Germinal center (tissue), 1 donor: ENCODE measurements at places on chromosomes 3 and 15.

DNA sequence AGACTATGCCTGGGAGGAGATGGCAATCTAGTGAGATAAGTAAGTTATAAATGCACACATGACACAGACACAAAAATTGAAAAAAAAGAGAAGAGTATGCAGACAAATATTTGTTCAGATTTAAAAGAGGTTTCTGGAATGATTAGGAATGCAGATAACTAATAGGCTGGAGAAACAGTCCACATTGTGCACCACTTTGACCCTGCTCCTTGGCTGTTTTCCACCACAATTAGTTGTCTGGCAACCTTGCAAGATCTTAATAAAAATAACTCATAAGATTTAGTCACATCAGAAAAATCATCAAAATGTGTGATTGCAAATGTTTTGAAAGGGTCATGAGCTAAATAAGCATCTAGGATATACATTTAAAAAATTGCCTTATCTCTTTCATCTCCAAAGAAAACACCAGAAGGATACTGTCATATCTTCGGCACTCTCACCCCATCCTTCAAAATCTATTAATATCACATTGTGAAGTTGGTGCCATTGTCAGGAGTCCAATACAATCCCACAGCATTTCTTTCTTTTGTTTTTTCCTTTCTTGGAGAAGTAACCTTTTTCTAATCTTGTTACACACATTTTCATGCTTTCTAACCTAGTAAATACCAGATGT, 153.7 kb upstream of the KCNMB2 start:
- no peak for DNase-seq

- no peak for DNase-seq
These were observed 378.5 kb downstream of the DIPK2A start for GRCh38 chr3:144350125-144350524.

GRCh38 chr3:181025204-181025603, 35.7 kb upstream of the DNAJC19 start:
- no peak for DNase-seq

DNA sequence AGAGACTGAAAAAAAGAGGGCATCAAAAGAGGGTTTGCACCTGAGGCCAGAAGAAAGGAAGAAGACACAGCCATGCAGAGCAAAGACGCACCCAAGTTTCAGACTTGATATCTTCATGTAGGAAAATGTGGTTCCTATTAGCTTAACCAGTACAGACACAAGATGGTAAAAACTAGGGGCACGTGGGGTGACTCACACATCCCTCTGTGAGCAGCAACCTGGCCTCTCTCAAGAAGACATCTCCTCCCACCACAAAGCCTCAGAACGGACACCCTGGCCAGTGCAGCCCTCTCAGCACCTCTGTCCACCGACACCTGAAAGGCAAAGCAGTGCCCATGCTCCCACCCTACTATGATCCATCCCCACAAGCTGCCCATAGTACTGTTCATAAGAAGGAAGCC, 33.3 kb downstream of the GLB1 start:
- DNase-seq = no peak

DNA sequence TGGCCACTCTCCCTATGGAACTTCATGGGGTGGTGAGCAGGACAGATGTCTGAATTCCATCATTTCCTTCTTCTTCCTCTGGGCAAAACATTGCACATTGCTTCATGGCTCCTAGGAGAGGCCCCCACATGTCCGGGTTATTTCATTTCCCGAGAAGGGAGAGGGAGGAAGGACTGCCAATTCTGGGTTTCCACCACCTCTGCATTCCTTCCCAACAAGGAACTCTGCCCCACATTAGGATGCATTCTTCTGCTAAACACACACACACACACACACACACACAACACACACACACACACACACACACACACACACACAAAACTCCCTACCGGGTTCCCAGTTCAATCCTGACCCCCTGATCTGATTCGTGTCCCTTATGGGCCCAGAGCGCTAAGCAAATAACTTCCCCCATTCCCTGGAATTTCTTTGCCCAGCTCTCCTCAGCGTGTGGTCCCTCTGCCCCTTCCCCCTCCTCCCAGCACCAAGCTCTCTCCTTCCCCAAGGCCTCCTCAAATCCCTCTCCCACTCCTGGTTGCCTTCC, 1.9 kb downstream of the RHO start:
- no peak for DNase-seq

DNA sequence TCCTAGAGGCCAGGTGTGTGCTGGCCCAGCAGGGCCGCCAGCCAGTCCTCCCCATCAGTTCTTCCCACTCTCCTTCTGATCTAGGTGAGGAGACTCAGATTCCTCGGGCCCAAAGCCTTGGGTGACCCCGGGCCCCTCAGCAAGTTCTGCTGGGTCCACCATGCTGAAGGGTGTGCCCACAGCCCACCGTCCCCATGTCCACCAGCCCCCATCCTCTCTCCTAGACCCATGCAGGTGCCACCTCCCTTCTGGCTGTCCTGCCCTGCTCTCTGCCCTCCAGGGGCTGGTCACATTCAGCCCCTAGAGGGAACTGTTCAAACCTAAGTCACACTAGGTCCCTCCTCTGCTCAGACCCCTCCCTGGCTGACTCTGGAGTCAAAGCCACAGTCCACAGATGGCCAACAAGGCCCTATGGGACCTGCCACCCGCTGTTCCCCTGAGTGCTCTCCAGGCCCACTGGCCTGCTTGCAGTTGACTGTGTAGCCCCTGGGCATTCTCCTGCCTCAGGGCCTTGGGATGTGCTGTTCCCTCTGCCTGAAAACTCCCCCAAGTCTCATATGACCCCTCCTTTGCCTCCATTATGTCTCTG, 878 bp upstream of the TLR9 start:
- no peak for DNase-seq

GRCh38 chr3:46931631-46932331, 44.8 kb downstream of the CCDC12 start:
- DNase-seq = no peak

DNA sequence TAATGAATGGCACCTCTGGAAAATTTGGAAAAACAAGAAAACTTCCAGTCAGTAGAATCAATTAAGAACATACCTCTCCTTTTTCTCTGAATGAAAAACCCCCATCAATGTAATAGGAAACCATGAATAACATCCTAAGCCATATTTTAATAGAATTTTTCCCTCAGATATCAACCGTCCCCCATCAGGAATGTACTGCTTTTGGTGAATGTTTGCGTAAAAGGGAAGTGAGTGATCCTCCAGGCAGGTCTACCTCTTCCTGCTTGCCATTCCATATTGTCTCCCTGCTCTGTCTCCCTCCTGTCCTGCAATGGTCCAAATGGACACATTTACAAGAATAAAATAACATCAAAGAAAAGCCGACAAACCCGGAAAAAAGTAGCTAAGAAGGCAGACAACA, 30.8 kb downstream of the LAMP3 start:
- DNase-seq = no peak

GRCh38 chr3:139463466-139463865, 12.8 kb downstream of the RBP2 start:
- DNase-seq = no peak

GRCh38 chr3:134685929-134686802, 35.3 kb upstream of the KY start:
- no peak for DNase-seq

GRCh38 chr3:72728958-72729467, 119.2 kb downstream of the SHQ1 start:
- DNase-seq = no peak

- no peak for DNase-seq
These were observed 577.3 kb upstream of the SEMA6D start for GRCh38 chr15:47139965-47140364.

DNA sequence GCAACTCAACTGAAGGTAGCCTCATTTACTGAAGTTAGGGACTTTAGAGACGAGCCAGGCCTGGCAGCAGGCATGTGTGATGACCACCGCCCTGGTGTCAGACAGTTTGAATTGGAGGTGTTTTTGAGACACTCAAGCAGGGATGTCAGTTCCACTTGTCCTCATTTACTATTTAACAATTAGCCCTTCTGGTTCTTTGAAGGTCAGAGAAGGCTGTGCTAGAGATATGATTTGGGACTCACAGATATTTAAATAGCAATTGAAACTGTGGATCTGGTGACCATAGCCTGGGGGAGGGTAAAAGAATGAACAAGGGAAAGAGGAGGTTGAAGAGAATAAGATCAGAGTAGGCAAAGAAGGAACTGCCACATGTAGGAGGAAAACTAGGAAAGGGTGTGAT, 74.6 kb downstream of the REC114 start:
- no peak for DNase-seq

- DNase-seq = no peak
These were observed 203.7 kb upstream of the ICE2 start for GRCh38 chr15:60682615-60683014.

DNA sequence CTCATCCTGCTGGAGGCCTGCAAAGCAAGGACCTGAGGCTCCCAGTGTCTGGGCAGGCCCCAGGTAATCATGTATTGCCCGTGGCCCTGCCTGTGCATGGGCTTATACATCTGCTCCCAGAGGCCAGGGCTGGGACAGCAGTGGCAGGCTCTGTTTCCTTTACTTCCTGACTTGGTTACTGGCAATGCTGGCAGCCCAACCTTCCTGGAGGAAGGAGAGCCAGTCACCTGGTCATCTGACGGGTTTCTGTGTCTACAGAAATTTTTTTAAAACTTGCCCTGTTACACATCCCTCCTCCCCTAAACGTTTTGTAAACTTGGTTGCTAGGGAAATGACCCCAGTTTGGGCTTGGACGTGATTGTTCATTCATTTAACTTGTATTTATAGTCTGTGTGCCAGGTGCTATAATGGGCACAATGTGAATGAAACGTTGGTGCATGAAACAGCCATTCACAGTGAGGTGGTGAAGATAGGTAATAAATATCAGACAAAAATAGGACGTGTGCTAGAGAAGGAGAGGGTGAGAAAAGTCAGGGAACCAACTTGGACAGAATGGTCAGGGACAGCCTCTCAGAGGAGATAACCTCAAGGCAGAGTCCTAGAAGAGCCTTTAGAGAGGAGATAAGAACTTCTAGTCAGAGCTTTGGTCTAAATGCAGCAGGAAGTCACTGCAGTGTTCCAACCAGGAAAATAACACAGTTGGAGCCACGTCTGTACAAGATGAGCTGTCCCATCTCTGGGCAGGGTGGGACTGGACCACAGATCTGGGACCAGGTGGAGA, 14.1 kb downstream of the TEX264 start:
- DNase-seq = no peak

GRCh38 chr15:67753891-67754290, 71.4 kb upstream of the SKOR1 start:
- no peak for DNase-seq

- no peak for DNase-seq
These were observed 114.4 kb downstream of the LPP start for GRCh38 chr3:188268336-188268735.

- DNase-seq = no peak
These were observed 1.9 kb downstream of the FNDC3B start for GRCh38 chr3:172040981-172041963.

- no peak for DNase-seq
These were observed 59.6 kb upstream of the TSC22D2 start for GRCh38 chr3:150348500-150348899.

GRCh38 chr3:130787422-130788068, 40.9 kb upstream of the PIK3R4 start:
- DNase-seq = no peak

DNA sequence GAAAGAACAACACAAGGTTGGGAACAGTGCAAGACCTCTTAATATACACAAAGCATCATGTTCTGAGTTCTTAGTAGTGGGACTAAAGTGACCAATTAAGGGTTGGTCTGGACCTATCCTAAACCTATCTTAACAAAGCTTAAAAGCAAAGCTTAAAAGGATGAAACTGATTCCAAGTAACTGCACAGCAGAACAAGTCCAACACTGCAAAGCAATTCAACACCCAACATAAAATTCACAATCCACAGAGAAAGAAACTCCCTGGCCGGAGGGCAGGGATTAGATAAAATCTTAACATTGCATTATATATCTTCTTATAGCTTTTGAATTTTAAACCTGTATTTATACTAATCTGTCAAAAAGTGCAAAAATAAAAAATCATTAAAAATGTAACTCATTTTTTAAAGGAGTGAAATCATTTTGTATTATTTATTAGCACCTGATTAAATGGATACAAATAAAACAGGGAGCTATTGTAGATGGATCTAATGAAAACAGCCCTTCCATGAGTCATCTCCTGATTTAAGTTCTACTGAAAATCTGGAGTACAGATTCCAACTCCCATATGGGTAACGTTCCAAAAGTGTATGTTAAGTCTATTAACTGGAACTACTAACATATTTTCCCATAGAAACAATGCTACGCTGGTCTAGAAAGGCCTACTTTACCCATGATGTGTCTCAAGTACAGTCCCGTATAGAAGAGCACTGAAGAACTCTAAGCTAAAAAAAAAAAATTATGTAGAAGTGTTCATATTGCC, 34.9 kb downstream of the PIK3R4 start:
- DNase-seq = no peak

DNA sequence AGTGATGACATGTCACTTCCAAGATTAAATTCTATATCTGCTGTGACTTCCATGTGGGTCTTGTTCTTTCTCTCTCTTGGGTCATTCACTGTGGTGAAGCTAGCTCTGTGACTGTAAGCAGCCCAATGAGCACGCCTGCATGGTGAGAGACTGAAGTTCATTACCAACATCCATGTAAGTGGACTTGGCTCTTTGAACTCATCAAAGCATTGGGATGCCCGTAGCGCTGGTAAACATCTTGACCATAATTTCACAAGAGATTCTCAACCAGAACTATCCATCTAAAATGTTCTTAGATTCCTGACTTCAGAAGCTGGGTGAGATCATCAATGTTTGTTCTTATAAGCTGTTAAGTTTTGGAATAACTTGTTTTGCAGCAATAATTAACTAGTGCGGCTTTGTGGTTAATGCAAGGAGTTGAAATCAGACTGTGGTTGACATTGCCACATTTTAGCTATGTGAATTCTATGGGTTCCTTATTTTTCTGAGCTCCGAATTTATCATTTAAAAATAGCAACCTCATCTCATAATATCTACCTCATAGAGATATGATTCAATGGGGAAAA, 31.6 kb upstream of the LRRC3B start:
- DNase-seq = no peak

GRCh38 chr15:67177752-67178151, 76.7 kb downstream of the AAGAB start:
- no peak for DNase-seq

- DNase-seq = no peak
These were observed 29.6 kb upstream of the CSTA start for GRCh38 chr3:122295266-122296062.

DNA sequence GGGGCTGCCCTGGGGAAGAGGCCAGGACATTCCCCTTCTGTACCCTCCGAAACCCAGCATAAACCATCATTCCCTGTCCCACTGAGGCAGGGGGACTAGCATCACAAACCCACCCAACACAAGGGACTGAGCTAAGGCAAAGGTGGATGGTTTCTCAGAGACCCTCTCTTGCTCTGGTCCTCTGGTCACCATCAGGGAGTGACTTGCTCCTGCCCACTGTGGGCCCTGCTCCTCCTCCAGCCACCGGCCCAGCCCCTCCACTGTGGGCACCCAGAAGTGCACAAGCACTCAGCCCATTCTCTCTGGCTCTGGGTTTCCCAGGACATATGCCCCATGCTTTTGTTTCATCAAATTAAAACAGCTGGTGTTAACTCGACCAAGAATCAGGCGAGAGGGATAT, 44.9 kb downstream of the PTH1R start:
- no peak for DNase-seq
